ENCODE measurements at places on chromosomes 11 and 22.

- DNase-seq: no peak
Measured at GRCh38 chr11:88779577-88779976, 286.2 kb downstream of the GRM5 start.

- DNase-seq: no peak
Measured at GRCh38 chr22:41660416-41660815, 28.3 kb downstream of the SNU13 start.

- no peak for DNase-seq
Measured at GRCh38 chr11:118001494-118001971, 15.3 kb downstream of the IL10RA start.

GRCh38 chr11:87712802-87713202 lies 462.4 kb downstream of the RAB38 start:
- no peak for DNase-seq
